Heart left ventricle (tissue), 16 donors: ENCODE measurements at places on chromosomes 4 and X. TPM values are rescaled to one million over a fixed set of nuclear protein-coding genes. Genes with fewer than 3 reads are reported as not detected.

Gene GC
- not detected for total RNA-seq

Gene C4orf17
- total RNA-seq: not detected

Gene FHIP1A
- 23.6 TPM for total RNA-seq

Gene CA5B
- total RNA-seq: 1.5 TPM
